ENCODE measurements at places on chromosomes 12 and 14. TPM values are rescaled to one million over a fixed set of nuclear protein-coding genes. Genes with fewer than 3 reads are reported as not detected.

SELPLG gene
- 5.2 TPM for polyA plus RNA-seq

TTC6 gene
- polyA plus RNA-seq, result 0.36 TPM

DNA sequence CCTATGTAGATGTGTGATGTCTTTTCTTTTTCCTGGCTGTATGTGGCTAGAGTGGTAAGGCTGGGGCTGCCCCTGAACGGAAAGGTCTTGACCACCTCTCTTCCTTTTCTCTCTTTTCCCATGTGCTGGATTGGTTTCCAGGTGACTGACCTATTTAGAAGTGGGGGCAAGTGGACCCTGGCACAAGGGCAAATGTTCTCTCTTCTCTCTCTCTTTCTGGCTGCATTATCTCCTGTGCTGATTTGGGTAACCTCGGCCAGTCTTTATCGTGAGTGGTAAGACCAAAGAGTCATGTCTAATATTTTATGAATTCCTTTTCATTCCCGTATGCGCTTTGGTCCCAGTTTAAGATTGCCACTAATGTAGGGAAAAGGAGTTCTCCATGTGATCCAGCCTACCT lies 16.2 kb downstream of the ZNF664 start:
- no peak for DNase-seq

DNA sequence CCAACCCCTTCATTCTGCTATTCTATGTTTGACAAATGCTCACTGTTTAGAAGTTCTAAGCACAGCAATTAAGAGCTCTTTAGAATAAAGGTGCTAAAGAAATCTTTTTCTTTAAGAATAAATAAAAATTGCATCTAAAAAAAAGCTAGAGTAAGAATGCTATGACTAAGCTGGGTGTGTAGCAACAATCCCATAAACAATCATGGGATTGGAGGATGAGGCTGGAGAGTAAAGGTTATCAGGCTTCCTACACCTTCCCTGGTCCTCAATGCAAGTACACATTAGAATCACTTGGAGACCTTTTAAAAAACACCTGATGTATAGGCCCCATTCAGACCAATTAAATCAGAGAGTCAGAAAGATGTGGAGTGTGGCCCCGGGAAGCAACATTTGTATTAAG lies 88.3 kb downstream of the CIT start:
- DNase-seq, result no peak

DEGS2 gene
- polyA plus RNA-seq, result 0.63 TPM

CTSG gene
- polyA plus RNA-seq, result 1.6 TPM

GRCh38 chr12:95723693-95724384 lies 66.7 kb downstream of the NTN4 start:
- no peak for DNase-seq

GRCh38 chr12:32159925-32160324 lies 53.3 kb downstream of the BICD1 start:
- no peak for DNase-seq

GRCh38 chr14:102903889-102904512 lies 18.5 kb upstream of the AMN start:
- DNase-seq, result no peak

CCDC197 gene
- 0.32 TPM for polyA plus RNA-seq

TSPAN19 gene
- polyA plus RNA-seq, result not detected

DNA sequence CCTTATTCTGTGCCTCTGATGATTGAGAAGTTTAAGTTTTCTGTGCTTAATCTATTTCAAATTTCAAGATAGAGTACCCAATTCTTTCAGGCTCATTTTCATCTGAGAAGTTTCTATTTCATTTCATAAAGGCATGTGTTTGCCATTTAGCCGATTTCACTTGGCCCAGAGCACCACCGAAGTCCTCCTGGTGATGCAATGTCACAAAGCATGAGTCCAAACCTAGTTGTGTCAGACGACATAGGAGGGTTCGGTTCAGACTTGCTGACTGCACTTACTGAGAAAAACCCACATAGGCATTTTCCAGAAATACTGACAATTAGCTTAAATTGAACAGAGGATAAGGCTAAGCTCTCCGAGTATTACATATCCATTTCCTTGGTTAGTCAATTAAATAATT lies 152.4 kb upstream of the FAR2 start:
- DNase-seq, result no peak

DNA sequence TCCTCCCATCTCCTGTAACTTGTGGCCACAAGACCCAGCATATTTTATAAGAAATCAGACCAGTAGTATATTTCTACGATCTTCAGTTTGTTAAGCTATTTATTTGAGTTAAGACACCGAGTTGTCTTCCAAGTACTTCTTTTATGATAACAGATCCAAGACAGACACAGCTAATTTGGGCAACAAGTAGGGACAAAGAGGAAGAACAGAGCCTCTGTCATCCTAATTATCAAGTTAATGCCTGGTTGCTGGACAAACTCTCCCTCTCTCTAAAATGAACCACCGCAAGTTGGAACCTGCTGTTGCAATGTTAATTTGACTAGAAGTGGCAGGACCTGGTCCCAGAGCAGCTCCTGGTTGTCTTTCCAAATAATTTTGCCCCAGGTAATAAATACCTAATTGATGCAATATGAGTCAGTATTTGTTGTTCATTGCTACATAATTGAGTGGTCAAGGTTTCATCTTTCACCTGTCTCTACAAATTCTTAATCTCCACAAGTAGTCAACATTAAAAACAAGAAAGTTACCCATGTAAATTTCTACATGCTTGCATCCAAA lies 323.7 kb downstream of the PAWR start:
- no peak for DNase-seq

- no peak for DNase-seq
These were observed 4.1 kb downstream of the C12orf75 start for GRCh38 chr12:105334582-105334981.

BEST3 gene
- polyA plus RNA-seq, result 85.5 TPM

DNA sequence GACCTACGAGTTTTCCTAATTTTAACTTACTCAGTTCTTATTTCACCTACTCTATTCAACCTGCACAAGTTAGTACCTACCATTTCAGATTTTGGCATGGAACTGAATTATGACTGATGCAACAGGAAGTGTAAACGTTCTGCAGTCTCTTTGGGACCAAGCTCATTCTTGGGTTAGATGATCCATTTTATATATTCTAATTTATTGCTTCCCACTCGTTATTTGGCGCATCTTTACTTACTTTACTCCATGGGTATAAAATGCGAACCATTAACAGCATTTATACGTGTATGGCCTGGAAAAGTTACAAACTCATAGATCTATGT lies 1.0 kb upstream of the EML1 start:
- DNase-seq, result no peak

DNA sequence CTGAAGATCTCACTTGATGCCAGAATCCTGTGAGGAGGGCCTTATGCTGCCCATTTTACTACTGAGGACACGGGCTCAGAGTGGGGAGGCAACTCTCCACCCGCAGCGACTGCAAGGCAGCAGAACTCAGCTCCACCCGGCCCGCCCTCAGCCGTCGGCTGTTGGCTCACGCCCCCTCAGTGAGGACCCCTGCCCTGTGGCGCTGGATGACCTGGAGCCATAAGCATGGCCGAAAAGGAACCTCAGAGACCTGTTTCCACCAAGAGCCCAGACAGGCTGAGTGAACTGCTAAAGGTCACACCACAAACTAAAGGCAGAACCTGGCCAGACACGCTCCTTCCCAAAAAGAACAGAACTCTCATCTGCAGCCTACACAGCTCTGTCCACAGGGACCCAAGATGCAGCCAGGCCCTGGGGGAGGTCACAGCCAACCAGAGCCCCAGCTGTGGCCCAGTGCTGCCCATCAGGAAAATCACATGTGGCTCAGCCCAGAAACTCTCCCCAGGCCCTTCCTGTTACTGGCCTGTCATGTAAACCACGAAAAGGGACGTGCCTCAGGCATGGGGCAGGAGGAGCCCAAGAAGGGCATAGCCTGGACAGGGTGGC lies 32.8 kb downstream of the CCNK start:
- no peak for DNase-seq

GRCh38 chr12:79927772-79928474 lies 7.0 kb downstream of the PPP1R12A start:
- DNase-seq, result no peak

DNA sequence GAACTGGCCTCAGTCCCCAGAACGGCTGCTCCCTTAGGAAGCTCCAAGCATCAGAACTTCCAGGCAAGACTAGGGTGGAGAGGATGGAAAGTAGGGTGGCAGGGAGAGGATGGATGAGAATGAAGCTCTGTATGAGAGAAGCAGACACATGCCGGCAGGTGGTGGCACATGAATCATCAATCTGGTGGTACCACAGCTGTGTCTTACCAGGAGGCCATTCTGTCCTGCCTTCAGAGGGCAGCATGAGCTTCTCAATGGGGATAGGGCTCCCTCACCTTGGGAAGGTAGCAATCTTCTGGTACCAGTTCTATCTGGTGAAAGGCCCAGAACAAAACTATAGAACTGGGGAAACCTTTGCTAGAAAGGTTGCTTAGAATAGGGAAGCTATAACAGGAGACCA lies 55.4 kb upstream of the PYGL start:
- DNase-seq, result no peak

- no peak for DNase-seq
These were observed 41.3 kb upstream of the TESC start for GRCh38 chr12:117140397-117141096.

- DNase-seq, result no peak
These were observed 5.3 kb downstream of the NGB start for GRCh38 chr14:77265561-77266335.

TAS2R20 gene
- 1.3 TPM for polyA plus RNA-seq

GRCh38 chr14:93186466-93186865 lies 1.3 kb downstream of the LYSET start:
- DNase-seq, result no peak

ZFHX2 gene
- 3.1 TPM for polyA plus RNA-seq

- DNase-seq, result no peak
These were observed 240.9 kb upstream of the PDE3A start for GRCh38 chr12:20127413-20127812.

GRCh38 chr14:100673085-100673806 lies 53.4 kb upstream of the DLK1 start:
- no peak for DNase-seq

PSME1 gene
- 110 TPM for polyA plus RNA-seq

GRCh38 chr12:14845350-14845750 lies 2.0 kb upstream of the ART4 start:
- peak; percentile 64 for DNase-seq

TMEM52B gene
- polyA plus RNA-seq, result 0.23 TPM

RHEBL1 gene
- 2.2 TPM for polyA plus RNA-seq

TMPRSS12 gene
- polyA plus RNA-seq, result 0.18 TPM

- no peak for DNase-seq
These were observed 33.0 kb downstream of the BTBD7 start for GRCh38 chr14:93299866-93300265.

DNA sequence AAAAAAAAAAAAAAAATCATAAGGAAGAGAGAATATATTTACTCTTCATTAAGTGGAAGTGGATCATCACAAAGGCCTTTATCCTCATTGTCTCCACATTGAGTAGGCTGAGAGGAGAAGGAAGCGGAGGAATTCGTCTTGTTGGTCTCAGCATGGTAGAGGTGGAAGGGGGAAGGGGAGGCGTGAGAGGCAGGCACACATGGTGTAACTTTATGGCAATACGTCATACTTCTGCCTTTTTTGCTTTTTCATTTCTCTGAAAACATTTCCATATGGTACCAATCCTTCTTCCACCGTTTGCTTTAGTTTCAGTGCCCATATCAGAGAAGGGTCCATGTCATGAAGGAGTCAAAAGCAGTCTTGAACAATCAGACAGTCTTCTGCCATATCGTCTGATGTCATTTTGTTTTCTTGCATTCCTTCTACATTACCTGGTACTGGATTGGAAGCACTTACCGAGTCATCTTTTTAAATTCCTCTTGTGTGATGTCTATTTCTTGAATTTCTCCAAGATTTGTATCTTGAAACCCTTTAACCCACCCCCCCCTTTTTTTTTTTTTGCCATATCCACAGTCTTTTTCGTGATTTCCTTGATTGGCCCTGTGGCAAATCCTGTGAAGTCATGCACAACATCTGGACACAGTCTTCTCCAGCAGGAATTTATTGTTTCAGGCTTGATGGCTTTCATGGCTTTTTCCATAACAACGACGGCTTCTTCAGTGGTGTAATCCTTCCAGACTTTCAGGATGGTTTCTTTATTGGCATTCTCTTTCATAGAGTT lies 8.9 kb downstream of the FUT8 start:
- DNase-seq, result no peak

PMCH gene
- polyA plus RNA-seq, result not detected

SYCP3 gene
- polyA plus RNA-seq, result 0.41 TPM

- DNase-seq, result no peak
These were observed 37.4 kb downstream of the HSPB8 start for GRCh38 chr12:119216084-119216483.

DNA sequence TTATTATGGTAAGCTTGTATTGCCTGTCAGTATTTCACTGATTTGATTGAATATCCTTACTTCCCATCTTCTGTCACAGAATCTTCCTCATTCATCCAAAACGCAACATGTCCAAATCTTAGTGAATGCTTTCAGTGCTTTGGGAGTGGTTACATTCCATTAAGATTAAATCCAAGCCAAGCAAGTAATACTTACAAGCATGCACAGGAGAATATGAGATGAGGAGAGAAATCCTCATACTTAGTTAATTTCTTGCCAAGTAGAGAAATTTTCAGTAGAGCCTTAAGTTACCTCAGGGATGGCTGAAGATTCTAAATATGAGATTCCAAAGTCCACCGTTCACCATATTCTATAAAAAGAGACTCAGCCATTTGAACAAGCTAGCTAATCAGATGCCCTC lies 316.0 kb downstream of the RAD51B start:
- DNase-seq, result no peak

- peak; percentile 17 for DNase-seq
These were observed 96.1 kb downstream of the PPHLN1 start for GRCh38 chr12:42421844-42422779.

GRCh38 chr14:40393143-40393542 lies 960.9 kb upstream of the FBXO33 start:
- no peak for DNase-seq

SVOP gene
- polyA plus RNA-seq, result 0.31 TPM

DNA sequence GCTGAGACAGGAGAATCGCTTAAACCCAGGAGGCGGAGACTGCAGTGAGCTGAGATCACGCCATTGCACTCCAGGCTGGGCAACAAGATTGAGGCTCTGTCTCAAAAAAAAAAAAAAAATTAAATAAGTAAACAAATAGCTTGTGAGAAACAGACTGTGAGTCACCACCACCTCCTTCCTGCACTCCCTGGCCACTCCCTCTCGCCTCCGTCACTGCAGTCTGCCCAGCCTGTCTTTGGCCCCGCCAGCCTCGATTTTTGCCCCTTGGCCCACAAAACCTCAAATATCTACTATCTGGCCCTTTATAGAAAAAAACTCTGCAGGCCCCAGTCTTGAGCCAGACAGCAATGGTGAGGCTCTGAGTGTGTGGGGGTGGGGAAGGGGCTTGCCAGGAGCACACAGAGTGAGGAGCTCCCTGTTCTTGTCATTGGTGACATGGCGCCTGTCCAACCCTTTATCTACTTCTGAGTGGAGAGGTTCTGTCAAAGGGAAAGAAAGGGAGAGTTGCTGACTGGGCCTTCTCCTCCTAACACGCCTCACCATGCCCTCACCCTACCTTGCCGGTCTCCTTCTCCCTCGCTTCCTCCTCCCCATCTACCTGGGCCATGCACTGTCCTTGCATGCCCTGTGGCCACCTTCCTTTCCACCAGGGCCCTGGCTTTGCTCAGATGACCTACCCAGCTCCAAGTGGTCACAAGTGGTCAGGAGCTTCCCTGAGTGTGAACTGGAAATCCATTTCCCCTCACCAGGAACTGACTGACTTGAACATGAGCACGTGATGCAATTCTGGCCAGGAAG lies 22.1 kb downstream of the LGMN start:
- DNase-seq, result no peak

GRCh38 chr14:69287098-69288010 lies 27.4 kb downstream of the GALNT16 start:
- DNase-seq, result no peak

ASB2 gene
- polyA plus RNA-seq, result 31.7 TPM
